ENCODE measurements at places on chromosomes 6 and 20. TPM values are rescaled to one million over a fixed set of nuclear protein-coding genes. Genes with fewer than 3 reads are reported as not detected.
A peak's percentile ranks its signal among the peaks of the same experiment; 100 is the strongest.

The DZANK1 gene
- not detected for polyA plus RNA-seq

The CTCFL gene
- not detected for polyA plus RNA-seq

The ATG5 gene
- polyA plus RNA-seq, result 36.4 TPM

The TUBB gene
- polyA plus RNA-seq, result 47.0 TPM

DNA sequence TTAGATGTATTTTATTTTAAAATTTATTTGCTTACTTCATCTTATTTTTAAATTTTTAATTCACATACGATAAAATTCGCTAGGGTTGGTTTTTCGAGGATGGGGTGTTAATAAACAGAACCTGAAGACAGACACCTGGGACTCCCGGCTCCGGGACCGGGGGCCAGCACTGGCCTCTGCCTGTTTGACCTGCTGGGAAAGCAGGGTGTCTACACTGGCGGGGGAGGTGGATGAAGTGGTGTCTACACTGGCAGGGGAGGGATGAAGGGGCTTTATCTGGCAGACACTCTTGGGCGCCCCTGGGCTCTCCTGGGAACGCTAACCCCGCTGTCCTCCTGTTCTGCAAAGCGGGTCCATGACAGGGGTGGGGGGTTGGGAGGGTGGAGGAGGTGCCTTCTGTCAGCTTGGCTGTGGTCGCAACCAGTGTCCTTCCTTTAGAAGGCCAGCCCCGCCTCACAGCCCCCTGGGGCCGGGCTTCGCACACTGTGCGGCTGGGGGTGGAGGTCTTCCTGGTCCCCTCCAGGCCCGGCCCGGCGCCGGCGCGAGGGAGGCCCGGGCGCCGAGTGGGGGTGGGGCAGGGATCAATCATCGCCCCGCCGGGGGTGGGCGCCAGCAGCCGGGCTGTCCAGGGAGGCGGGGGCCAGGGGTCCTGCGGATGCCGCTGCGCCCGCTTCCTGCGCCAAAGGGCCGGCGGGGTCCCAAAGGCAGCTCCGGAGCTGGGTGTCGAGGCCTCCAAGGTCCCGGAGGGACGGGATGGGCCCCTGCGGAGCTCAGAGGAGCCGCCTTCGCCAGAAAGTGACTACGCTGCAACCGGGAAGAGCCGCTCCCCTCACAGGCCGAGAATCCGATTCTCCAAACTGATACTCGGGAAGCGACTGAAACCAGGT is 1.8 kb downstream of the GATA5 start:
- peak; percentile 66 for DNase-seq
- no peaks in the 10 kb centered on the region for H3K36me3 ChIP-seq
- H3K4me3 ChIP-seq, result peak overlapping the region; percentile 91
- H3K27me3 ChIP-seq, result peaks cover 24% of the 10 kb centered on the region

DNA sequence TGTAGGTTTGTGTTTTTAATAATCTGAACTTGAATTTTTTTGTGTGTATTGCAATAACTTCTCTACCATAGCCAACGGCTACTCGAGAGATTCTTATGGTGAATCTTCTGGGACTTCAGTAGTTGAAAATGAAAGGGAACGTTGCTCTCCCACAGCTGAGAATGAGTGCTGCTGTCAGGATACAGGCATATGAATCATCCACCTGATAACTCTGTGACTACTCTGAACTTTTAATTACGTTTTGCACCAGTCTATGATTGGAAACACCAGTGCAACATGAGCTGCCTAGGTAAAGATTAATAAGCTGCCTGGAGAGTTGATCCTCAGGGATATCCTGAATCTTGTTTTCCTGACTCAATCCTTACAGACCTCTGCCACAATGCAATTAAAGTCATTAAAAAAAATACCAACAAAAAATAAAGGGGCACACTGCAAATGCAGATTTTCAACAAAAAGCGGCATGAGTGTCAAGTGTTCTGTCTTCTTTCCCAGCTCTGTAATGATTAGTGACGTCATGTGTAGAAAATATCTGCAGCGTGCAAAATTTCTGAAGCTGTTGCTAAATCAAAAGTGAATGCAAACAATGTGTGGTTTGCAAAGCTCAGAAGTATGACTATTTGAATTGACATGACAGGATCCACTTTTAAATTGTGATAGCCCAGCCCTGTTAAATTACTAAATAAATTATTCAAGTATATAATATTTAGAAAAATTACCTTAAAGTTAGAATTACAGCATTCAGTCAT is 432.2 kb downstream of the HTR1B start:
- H3K4me3 ChIP-seq, result no peak overlapping the region
- no peaks in the 10 kb centered on the region for H3K36me3 ChIP-seq
- DNase-seq, result no peak

GRCh38 chr20:51043811-51044210 is 20.9 kb upstream of the KCNG1 start:
- no peak for DNase-seq
- H3K4me3 ChIP-seq, result no peak overlapping the region
- no peaks in the 10 kb centered on the region for H3K4me1 ChIP-seq
- no peaks in the 10 kb centered on the region for H3K36me3 ChIP-seq
- H3K27me3 ChIP-seq, result no peaks in the 10 kb centered on the region

Data from small intestine (tissue), 16 donors.